NCI-H187 treated with DMSO at 0.1 percent for 48 hours (cell line): ENCODE measurements at places on chromosomes 3 and 15.

- DNase-seq = no peak
These were observed 3.7 kb upstream of the CCR2 start for GRCh38 chr3:46350262-46350565.

DNA sequence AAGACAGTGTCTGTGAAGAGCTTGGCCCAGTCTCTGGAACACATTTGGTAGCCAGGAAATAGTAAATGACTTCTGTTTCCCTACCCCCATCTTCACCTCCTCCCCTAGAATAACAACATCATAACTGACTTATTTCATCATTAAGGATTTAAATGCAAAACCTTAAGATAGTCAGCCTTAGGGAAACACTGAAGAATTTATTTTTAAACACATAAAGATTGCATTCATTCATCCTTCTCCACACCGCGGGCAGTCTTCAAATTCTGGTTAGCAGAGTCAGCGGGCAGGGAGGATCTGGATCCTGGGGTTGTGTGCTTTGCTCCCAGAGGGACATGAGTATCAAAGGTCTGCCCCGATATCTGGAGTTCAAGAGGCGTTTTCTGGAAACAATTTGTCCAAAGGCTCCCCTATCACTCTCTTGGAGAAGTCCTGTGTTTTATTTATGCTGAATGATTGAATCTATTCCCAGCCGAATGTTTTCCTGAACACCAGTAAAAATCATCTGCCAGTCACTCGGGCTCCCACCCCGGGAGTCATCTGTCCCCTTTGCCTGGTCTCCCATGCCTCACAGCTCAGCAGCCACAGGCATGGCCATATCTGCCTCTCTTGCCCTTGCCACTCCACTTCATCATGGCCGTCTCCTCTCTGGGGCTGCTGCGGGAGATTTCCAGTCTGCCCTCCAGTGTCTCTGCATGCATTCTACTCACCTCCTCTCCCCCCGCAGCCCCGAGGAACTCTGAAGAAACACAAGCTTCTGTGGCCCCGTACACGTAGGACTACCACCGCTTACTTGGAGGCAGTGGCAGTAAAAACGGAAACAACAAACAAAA, 234.7 kb upstream of the CTDSPL start:
- no peak for DNase-seq

- DNase-seq = no peak
These were observed 89.2 kb downstream of the LSAMP start for GRCh38 chr3:116356056-116356455.

DNA sequence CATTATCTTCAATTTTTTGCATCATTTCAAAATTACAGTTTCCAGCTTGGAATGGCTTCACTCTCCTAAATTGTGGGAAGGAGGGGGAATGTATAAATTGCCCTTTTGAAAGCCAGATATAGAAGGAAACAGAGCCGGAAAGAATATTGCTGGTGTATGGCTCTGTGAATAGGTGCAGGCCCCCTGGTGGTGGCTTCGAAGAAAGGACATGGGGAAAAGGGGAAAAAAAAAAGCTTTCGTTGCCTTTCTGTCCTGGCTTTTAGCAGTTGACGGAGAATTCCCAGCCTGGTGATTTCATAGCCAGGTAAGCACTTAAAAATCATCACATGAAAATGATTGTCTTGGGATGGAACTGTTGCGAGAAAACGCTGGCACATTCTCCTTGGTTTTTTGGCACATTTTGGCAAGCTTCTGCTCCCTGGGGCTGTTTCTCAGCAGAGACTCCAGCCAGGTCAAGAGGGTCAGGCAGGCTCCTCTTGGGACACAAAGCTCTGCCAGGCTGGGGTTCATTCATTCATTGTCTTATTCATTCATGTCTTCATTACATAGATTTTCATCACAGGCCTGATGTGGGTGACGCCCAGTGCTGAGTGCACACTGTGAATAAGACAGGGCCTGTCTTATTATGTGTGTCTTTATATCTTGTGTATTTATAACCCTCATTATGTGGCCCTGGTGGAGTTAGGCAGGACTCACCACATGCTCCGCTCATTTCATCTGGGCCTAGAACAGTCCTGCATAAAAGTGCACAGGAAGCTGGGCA, 300.0 kb upstream of the TPM1 start:
- no peak for DNase-seq

GRCh38 chr3:5058471-5058951, 63.6 kb upstream of the ARL8B start:
- no peak for DNase-seq

GRCh38 chr3:99586701-99587100, 51.7 kb upstream of the COL8A1 start:
- no peak for DNase-seq

- no peak for DNase-seq
These were observed 446.7 kb downstream of the C3orf38 start for GRCh38 chr3:88596451-88596850.

DNA sequence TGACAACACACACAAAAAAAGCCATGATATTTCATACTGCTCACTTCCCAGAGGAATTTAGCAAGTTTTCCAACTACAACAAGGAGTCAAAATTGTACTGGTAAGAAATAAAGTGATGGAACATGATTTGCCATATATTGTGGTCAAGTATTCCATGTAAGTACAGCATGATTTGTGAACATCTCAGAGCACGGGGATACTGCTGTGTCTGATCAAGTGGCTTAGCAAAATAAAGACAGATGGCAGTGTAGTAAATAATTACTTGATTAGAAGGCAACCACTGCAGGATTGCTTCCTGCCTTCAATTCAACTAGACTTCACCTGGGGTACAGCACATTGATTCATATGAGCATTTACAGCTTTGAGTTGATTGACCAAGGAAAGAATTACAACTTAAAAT, 51.6 kb upstream of the DUT start:
- DNase-seq = no peak
